ENCODE measurements at places on chromosomes 3 and 15. TPM values are rescaled to one million over a fixed set of nuclear protein-coding genes. Genes with fewer than 3 reads are reported as not detected.

- DNase-seq: peak; percentile 60
These were observed 66.4 kb upstream of the TJP1 start for GRCh38 chr15:29888646-29889045.

DNA sequence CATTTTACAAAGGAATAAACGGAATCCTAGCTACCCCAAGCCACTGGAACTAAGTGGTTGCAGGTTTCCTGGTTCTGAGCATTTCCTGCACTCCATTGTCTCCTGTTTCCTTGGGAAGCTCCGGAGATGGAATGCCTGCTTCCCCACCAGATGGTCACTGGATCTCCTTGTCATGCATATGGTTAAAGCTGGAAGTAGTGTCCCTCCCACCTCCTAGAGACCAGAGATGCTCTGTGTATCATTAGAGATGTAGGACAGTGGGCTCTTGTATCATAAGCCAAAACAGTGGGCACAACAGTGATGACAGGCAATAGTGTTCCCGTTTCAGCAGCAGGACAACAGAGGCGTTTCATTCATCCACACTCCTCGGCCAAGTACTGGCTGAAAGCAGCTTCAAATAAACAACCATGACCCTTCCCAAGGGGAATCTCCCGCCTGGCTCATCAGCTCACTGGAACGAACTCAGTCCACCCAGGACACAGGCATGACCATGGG, 136.2 kb upstream of the EIF1B start:
- DNase-seq: no peak

GRCh38 chr15:65612616-65612946, 1.6 kb upstream of the INTS14 start:
- DNase-seq: no peak

- no peak for DNase-seq
These were observed 18.2 kb upstream of the PRKCI start for GRCh38 chr3:170204023-170204472.

DNA sequence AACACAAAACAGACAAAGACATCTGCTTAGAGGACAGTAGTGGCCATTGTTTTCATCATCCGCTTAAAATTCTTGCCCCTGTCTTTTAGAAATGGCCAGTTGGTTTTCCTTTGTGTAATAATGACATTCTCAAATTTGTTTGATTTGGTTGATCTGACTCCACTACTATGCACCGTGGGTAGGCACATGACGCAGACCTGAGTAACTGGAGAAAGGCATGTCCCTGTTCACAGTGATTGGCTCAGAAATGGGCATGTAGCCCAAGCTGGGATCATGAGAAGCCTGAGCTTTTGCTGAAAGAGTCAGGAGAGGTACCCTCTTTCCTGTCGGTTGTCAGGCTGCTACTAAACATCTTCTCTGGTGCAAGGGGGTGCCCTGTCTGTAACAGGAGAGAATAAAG, 36.6 kb upstream of the MAGI1 start:
- DNase-seq: no peak

GRCh38 chr3:46455231-46456115, 9.2 kb downstream of the LTF start:
- DNase-seq: no peak

DNA sequence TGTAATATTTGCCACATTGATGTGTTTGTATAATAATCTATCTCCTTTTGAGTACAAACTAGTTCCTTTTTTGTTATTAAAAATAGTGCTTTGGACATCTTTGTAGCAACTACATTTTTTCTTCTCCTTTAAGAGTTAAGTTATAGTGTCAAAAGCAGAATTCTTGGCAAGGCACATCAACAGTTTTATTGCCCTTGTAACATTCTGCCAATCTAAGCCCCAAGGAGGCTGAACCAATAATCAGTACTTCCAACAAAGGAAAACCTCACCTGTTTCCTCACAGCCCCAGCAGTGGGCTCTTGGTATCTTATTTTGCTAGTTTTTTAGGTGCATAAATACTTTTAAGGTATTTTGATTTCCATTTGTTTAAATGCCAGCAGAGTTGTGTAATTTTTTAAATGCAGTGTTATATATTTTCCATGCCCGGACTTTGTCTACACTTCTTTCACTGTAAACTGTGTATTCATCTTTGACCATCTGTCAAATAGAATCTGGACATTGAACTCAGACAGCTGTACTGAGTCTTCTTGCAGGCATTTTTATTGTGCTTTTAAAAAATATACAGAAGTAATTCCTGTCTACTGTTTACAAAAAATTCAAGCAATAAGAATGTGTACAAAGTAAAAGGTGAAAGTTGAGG, 101.0 kb downstream of the MYLK start:
- no peak for DNase-seq

DNA sequence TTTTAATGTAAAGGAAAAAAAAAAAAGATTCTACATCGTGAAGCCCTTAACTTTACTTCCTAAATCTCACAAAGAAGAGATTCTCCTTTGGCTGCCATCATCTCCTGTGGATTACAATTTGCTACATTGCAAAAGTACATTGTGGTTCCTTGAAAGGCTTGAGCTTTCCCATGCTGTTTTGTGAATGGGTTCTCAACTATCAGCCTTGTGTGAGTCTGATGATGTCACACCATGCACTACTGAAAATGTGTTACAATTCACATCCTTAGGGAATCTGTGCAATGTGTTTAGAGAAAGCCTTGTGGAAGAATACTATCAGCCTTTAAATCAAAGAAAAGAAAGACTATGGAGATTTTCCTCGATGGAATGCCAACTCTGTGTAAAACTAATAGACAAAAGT, 510.0 kb upstream of the ALCAM start:
- peak; percentile 35 for DNase-seq

DNA sequence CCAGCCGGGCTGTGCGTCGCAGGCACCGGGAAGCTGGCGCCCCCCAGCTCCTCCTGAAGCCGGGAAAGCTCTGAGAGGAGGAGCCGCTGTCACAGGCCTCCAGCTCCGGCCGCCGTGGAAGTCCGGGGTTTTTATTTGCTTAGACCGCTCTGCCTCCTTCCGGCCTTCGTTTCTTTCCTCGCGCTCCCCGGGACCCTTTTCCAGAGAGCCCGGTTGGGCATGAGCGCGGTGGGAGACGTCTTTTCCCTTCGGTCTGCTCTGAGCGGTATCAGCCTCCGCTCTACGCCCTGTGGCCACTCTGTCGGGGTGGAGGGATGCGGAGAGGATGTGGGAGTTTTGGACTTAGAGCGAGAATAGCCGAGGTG, 559 bp downstream of the SENP5 start:
- DNase-seq: peak; percentile 60

DNA sequence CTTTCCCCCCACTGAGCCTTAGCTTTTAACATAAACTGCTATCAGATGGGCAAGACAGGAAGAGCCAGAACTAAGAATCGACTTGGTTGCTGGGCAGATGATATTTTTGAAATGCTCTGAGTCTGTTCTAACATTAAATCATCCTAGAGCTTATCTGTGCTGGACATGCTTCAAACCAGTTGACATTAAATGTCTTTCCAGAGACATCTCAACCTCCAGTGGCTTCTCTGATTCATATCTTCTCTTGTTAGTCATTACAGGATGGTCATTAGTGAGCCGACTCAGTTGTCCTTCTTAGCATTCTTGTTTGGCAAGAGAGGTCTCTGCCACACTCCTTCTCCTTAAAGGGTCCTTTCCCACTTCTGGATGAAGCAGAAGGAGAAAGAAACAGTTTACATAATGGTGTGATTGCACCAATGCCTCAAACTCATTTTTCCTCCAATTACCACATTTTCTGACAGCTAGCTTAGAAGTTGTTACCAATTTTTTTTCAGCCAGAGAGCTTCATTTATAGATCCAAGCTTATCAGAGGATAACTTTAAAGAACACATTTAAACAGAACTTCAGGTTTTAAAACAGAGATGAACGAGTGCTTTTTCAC, 21.7 kb upstream of the SYN2 start:
- DNase-seq: no peak

The SHC4 gene
- total RNA-seq: 2.2 TPM

- peak; percentile 40 for DNase-seq
These were observed 57.9 kb downstream of the RLBP1 start for GRCh38 chr15:89163271-89164055.

DNA sequence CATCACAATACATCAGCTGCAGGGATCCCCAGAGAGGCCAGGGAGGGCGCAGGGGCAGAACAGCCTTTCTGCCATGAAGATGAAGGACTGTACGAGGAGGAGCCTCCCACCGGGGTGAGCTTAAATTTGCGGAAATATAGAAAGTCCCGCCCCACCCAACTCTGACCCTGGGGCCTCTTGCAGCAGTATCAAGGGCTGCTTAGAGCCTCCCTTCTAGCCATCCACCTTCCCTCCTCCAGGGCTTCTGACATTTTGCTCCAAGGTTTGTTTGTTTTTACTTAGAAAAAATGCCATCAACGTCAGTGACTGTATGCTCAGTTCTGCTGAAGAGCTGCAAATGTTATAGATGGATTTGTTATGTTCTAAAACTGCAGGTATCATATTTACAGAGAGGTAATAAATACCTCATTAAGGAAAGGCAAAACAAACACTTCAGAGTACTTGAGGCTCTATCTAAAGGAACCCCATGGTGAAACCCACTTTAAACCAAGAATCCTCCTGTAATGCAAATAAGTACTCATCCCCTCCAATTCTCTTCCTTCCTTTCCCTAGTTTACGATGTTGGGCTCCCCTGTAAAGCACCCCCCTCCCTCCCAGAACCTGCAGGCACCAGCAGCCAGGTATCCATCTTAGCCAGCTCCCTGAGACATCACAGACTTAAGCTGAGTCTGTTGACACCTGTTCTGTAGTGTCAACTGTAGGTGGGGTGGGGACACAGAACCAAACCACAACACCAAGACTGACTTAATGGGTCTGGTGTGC, 30.5 kb downstream of the RFTN1 start:
- DNase-seq: no peak

GRCh38 chr15:97196048-97197014, 764.2 kb upstream of the ARRDC4 start:
- peak; percentile 23 for DNase-seq

The HAUS2 gene
- total RNA-seq: 42.9 TPM
